Hepatocyte (in vitro differentiated cells): ENCODE measurements at places on chromosomes 1 and 21. TPM values are rescaled to one million over a fixed set of nuclear protein-coding genes. Genes with fewer than 3 reads are reported as not detected.

Gene FAM72B
- 1.5 TPM in 2 replicates for total RNA-seq

- DNase-seq: no peak
- no peak overlapping the region for H3K4me3 ChIP-seq
- no peaks in the 10 kb centered on the region for H3K4me1 ChIP-seq
- no peak overlapping the region for H3K27ac ChIP-seq
- H3K36me3 ChIP-seq: no peaks in the 10 kb centered on the region
- H3K27me3 ChIP-seq: peaks cover 11% of the 10 kb centered on the region
These were observed 64.4 kb downstream of the DISP3 start for GRCh38 chr1:11543392-11543791.

DNA sequence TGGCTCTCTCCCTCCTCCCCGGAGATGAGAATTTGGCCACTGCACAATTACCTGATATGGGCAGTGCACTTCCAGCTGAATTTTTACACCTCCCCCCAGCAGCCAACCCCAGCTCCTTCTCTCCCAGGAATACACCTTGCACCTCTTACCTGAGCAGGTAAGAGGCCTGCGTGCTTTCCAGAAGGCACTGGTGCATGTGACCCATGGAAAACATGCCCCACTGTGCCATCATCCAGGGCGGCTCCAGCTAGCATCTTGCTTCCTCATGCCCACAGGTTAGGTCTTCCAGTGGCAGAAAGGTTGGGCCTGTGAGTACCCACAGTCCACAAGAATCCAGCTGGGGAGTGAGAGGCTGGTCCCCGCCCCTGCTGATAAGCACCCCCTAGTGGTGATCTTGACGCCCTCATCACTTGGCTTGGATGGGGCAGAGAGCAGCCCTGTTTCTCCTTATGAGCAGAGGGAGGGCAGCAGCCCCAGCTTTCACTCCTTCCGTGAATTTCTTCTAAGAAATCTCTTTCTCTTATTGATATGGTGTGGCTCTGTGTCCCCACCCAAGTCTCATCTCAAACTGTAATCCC lies 57.8 kb downstream of the EDARADD start:
- H3K4me3 ChIP-seq: no peak overlapping the region
- no peaks in the 10 kb centered on the region for H3K36me3 ChIP-seq
- no peaks in the 10 kb centered on the region for H3K4me1 ChIP-seq
- no peak for DNase-seq
- no peak overlapping the region for H3K27ac ChIP-seq

Gene MIS18A
- 7.6 and 9.4 TPM in 2 replicates for total RNA-seq

GRCh38 chr1:32733582-32734321 lies 31.2 kb upstream of the SYNC start:
- DNase-seq: no peak
- no peaks in the 10 kb centered on the region for H3K27me3 ChIP-seq
- H3K27ac ChIP-seq: no peak overlapping the region
- no peaks in the 10 kb centered on the region for H3K36me3 ChIP-seq
- H3K4me3 ChIP-seq: no peak overlapping the region
- no peaks in the 10 kb centered on the region for H3K4me1 ChIP-seq

GRCh38 chr1:8889925-8890785 lies 11.7 kb upstream of the ENO1 start:
- DNase-seq: no peak
- no peaks in the 10 kb centered on the region for H3K36me3 ChIP-seq
- peak overlapping the region; percentile 62 for H3K27ac ChIP-seq
- H3K4me1 ChIP-seq: peaks cover 7% of the 10 kb centered on the region

Gene TEX35
- total RNA-seq: not detected in 2 replicates

Gene NUDT4B
- 107 and 127 TPM in 2 replicates for total RNA-seq

Gene GIPC2
- total RNA-seq: 24.0 TPM in 2 replicates

Gene FCRL6
- total RNA-seq: not detected in 2 replicates

Gene SPRR2E
- not detected in 2 replicates for total RNA-seq

GRCh38 chr1:20216574-20216973 lies 30.3 kb upstream of the PLA2G2C start:
- H3K36me3 ChIP-seq: no peaks in the 10 kb centered on the region
- H3K4me3 ChIP-seq: no peak overlapping the region
- H3K27me3 ChIP-seq: peaks cover 9% of the 10 kb centered on the region
- H3K27ac ChIP-seq: no peak overlapping the region
- H3K4me1 ChIP-seq: no peaks in the 10 kb centered on the region

DNA sequence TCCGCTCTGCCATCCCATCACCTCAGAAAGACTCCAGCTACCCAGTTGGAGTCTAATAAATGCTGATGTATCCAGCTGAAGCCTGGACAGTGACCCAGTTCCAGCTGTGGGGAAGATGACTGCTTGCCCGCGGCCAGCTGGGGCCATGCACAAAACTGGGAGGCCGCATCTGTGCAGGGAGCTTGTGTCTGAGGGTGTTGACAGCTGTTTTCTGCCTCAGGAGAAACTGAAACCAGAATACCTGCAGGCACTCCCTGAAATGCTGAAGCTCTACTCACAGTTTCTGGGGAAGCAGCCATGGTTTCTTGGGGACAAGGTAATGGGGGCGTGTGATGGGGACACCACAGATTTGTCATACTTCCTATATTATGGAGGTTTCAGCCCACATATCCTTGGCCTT lies 3.2 kb downstream of the GSTM2 start:
- no peak overlapping the region for H3K4me3 ChIP-seq
- no peak overlapping the region for H3K27ac ChIP-seq
- no peak for DNase-seq
- H3K27me3 ChIP-seq: no peaks in the 10 kb centered on the region
- H3K36me3 ChIP-seq: no peaks in the 10 kb centered on the region

Gene VANGL2
- 9.7 and 10.9 TPM in 2 replicates for total RNA-seq

Gene CR1L
- not detected in 2 replicates for total RNA-seq

- H3K27me3 ChIP-seq: no peaks in the 10 kb centered on the region
- DNase-seq: no peak
- peaks cover 21% of the 10 kb centered on the region for H3K4me1 ChIP-seq
- no peaks in the 10 kb centered on the region for H3K36me3 ChIP-seq
- no peak overlapping the region for H3K4me3 ChIP-seq
These were observed 12.7 kb upstream of the PRELP start for GRCh38 chr1:203462878-203463277.

GRCh38 chr1:9629445-9630201 lies 21.9 kb upstream of the PIK3CD start:
- H3K36me3 ChIP-seq: no peaks in the 10 kb centered on the region
- H3K27ac ChIP-seq: no peak overlapping the region
- no peaks in the 10 kb centered on the region for H3K27me3 ChIP-seq
- no peak for DNase-seq
- no peak overlapping the region for H3K4me3 ChIP-seq

GRCh38 chr1:245648749-245649522 lies 494.2 kb downstream of the KIF26B start:
- DNase-seq: no peak
- no peak overlapping the region for H3K27ac ChIP-seq
- no peaks in the 10 kb centered on the region for H3K27me3 ChIP-seq
- no peak overlapping the region for H3K4me3 ChIP-seq

Gene TAS1R1
- total RNA-seq: not detected in 2 replicates

DNA sequence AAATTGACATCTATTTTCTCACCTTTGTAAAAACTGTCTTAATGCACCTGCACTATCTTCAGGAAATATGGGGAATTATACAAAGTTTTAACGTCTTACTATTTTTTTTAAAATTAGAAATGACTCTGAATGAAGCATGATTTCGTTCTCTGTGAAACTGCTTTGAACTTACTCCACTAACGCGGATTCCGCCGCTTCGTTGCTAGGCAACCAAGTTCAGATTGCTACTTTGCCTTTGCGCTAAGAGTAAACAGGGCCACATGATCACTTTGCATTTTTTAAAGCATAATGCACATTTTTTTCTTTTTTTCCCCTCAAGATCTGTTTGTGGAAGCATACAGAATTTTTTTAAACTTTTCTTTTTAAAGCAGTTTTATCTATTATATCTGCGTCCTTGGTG lies 690.5 kb downstream of the BRINP3 start:
- H3K4me1 ChIP-seq: no peaks in the 10 kb centered on the region
- no peaks in the 10 kb centered on the region for H3K36me3 ChIP-seq
- no peak overlapping the region for H3K27ac ChIP-seq
- no peak overlapping the region for H3K4me3 ChIP-seq
- H3K27me3 ChIP-seq: no peaks in the 10 kb centered on the region
- DNase-seq: no peak

- no peaks in the 10 kb centered on the region for H3K36me3 ChIP-seq
- no peaks in the 10 kb centered on the region for H3K4me1 ChIP-seq
- H3K27me3 ChIP-seq: no peaks in the 10 kb centered on the region
- DNase-seq: no peak
- H3K27ac ChIP-seq: no peak overlapping the region
These were observed 20.6 kb upstream of the NPL start for GRCh38 chr1:182768963-182769362.

DNA sequence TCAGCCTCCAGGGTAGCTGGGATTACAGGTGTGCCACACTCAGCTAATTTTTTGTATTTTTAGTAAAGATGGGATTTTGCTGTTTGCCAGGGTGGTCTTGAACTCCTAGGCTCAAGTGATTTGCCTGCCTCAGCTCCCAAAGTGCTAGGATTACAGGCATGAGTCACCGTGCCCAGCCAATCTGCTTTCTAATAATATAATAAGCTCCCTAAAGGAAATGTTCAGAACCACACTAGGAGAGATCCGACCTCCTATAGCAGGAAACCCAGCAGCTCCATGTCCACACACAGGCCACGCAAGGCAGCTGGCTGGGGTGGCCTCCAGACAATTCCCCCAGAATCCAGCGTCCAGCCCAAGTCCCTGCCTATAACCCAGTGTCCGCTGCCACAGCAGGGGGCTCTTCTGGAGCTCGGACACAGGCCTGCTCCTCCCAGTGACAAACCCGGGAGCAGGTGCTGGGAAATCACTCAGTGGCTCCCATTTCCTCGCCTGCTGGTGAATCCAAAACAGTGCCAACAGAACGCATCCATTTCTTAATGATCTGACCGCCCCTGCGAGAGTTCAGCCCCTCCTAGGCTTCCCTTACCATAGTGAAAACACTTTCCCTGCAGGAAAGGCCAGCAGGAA lies 7.5 kb downstream of the RIPK4 start:
- no peak for DNase-seq
- no peak overlapping the region for H3K27ac ChIP-seq
- no peaks in the 10 kb centered on the region for H3K36me3 ChIP-seq
- H3K4me3 ChIP-seq: no peak overlapping the region
- peaks cover 19% of the 10 kb centered on the region for H3K27me3 ChIP-seq
- peaks cover 26% of the 10 kb centered on the region for H3K4me1 ChIP-seq

- H3K36me3 ChIP-seq: no peaks in the 10 kb centered on the region
- H3K4me1 ChIP-seq: no peaks in the 10 kb centered on the region
- peak; percentile 83 for DNase-seq
- no peaks in the 10 kb centered on the region for H3K27me3 ChIP-seq
- H3K4me3 ChIP-seq: no peak overlapping the region
- peak overlapping the region; percentile 75 for H3K27ac ChIP-seq
These were observed 14.6 kb upstream of the PKP1 start for GRCh38 chr1:201268604-201269151.

DNA sequence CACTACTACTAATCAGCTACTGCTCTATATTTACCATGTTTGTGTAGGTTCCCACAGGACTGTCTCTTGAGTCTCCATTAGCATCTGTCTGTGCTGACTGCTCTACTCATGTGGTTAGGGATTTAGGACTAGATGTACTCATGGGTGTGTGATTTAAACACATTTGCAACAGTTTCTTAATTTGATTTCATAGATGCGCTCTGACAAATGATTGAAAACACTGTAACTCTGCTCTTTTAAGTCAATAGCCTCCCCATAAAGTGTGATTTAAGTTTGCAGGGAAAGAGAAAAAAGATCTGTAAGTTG lies 809.3 kb downstream of the NCAM2 start:
- H3K36me3 ChIP-seq: no peaks in the 10 kb centered on the region
- H3K27ac ChIP-seq: no peak overlapping the region
- H3K27me3 ChIP-seq: no peaks in the 10 kb centered on the region
- no peaks in the 10 kb centered on the region for H3K4me1 ChIP-seq
- no peak for DNase-seq

GRCh38 chr1:117567976-117568375 lies 37.9 kb upstream of the TENT5C start:
- H3K36me3 ChIP-seq: no peaks in the 10 kb centered on the region
- H3K4me3 ChIP-seq: no peak overlapping the region
- DNase-seq: no peak
- peaks cover 11% of the 10 kb centered on the region for H3K4me1 ChIP-seq

Gene CD2
- total RNA-seq: 0.08 and 0.13 TPM in 2 replicates

- no peaks in the 10 kb centered on the region for H3K36me3 ChIP-seq
- no peaks in the 10 kb centered on the region for H3K4me1 ChIP-seq
- no peak overlapping the region for H3K4me3 ChIP-seq
These were observed 14.3 kb upstream of the LRRC53 start for GRCh38 chr1:74526708-74527107.

- DNase-seq: no peak
- no peak overlapping the region for H3K4me3 ChIP-seq
- no peak overlapping the region for H3K27ac ChIP-seq
These were observed 256.1 kb upstream of the C1orf87 start for GRCh38 chr1:60329651-60330050.

- H3K4me3 ChIP-seq: no peak overlapping the region
- no peak for DNase-seq
- no peak overlapping the region for H3K27ac ChIP-seq
These were observed 9.7 kb downstream of the SOAT1 start for GRCh38 chr1:179303200-179303785.

Gene WDR64
- total RNA-seq: 0.07 TPM in 1 of 2 replicates, not detected in the other
